ENCODE measurements at places on chromosomes 1 and 21.

- DNase-seq: no peak
These were observed 219.0 kb upstream of the HOOK1 start for GRCh38 chr1:59595774-59596173.

- DNase-seq: no peak
These were observed 709 bp downstream of the NECTIN4 start for GRCh38 chr1:161088587-161089110.

DNA sequence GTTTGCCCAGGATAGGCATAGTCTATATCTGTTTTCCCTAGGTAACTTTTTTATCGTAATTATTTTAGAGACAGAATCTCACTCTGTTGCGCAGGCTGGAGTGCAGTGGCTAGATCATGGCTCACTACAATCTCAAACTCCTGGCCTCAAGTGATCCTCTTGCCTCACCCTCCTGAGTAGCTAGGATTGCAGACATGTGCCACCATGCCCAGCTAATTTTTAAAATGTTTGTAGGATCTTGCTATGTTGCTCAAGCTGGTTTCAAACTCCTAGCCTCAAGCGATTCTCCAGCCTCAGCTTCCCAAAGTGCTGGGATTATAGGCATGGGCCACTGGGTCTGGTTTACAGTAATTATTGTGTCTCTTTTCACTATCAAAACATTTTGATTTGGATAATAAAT is 58.6 kb upstream of the SOX13 start:
- no peak for DNase-seq

- DNase-seq: no peak
These were observed 16.4 kb downstream of the ATP1A2 start for GRCh38 chr1:160131803-160132565.

- DNase-seq: no peak
These were observed 774 bp upstream of the ABL2 start for GRCh38 chr1:179230251-179230650.

- DNase-seq: no peak
These were observed 68.7 kb downstream of the DENND1B start for GRCh38 chr1:197706601-197707000.

DNA sequence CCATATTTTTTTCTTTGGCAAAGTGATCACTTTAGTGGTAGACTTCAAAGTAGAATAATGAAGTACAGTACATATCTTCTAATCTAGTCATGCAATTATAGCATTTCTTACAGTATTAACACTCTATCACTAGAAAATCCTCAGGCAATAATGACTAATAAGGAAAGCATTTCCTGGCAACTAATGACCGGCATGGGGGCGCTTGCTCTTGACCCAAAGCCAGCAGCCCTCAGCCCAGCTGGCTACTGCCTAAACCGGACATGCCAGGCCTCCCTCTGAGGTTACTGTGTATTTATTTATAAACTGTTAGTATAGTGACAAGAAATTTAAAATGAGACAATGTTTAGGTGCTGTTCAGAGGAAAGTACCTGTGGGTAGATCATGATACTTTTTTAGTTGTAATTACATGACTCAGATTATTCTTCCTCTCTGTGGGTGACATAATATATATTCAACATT is 633.8 kb downstream of the PTPRC start:
- DNase-seq: no peak

GRCh38 chr21:33848249-33848953 is 67.2 kb downstream of the ATP5PO start:
- no peak for DNase-seq

GRCh38 chr1:213201380-213202155 is 150.5 kb downstream of the RPS6KC1 start:
- no peak for DNase-seq

DNA sequence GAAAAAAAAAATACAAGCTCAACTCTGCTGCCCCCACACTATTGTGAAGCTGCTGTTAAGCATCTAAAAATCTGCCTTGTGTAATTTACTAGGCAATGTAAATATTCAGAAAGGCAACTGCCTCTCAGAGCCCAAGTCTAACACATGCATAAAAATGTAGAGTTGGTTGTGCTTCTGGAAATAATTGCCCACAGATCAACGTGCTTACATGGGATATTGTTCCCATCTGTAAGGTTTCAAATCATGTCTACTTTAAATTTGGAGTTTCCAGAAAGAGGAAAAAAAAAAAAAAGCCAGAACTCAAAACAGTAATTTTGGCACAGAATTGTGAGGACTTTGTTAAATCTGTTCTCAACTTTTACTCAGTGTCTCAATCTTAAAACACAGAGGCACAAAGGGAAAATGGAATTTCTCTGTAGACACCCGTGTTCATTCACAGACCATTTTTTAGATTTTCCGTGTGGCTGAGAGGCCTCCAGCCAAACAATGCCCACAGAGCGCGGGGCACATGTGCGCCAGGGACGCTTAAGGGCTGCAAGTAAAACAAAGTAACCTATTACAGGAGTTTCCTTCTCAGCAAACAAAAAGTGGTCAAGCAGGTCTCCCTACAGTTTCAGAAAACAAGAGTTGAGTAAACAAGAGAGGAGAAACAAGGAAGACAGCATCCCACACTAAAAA is 115.5 kb downstream of the RERE start:
- DNase-seq: no peak

- DNase-seq: no peak
These were observed 120.2 kb downstream of the ETS2 start for GRCh38 chr21:38925923-38926322.

GRCh38 chr1:173410133-173410793 is 66.9 kb upstream of the PRDX6 start:
- no peak for DNase-seq

DNA sequence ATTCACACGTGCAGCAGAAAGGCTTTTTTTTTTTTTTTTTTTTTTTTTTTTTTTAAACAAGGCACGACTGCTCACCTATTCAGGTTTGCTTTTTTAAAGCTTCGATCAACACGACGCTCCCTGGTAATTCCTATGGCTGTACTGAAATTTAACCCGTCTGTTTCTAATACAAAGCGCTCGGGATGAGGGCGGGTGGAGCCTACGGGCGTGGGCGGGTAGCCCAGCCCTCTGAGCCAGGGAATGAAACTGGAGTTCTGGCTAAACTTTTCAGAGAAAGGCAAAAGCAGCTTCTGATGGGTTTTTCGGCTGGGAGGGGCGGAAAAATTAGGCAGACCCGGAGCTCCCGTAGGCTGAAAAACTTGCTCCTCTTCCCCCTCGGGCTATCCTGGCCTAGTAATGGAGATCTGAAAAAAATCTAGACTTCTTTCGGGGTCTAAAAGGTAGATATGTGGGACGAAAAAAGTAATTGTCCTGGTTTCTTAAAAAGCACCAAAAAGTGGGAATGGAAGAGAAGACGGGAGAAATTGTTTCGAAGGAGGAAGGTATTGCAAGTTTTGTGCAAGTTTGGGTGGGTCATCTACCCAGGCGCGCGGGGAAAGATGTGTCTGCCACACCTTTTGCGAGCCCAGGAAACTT is 7.4 kb downstream of the NR5A2 start:
- DNase-seq: no peak

GRCh38 chr1:18583326-18583941 is 47.2 kb upstream of the PAX7 start:
- no peak for DNase-seq

GRCh38 chr21:34534522-34534921 is 22.5 kb upstream of the KCNE1 start:
- DNase-seq: no peak

GRCh38 chr1:71948561-71948960 is 333.8 kb downstream of the NEGR1 start:
- no peak for DNase-seq

GRCh38 chr21:45748593-45748992 is 105.1 kb downstream of the PCBP3 start:
- DNase-seq: no peak

DNA sequence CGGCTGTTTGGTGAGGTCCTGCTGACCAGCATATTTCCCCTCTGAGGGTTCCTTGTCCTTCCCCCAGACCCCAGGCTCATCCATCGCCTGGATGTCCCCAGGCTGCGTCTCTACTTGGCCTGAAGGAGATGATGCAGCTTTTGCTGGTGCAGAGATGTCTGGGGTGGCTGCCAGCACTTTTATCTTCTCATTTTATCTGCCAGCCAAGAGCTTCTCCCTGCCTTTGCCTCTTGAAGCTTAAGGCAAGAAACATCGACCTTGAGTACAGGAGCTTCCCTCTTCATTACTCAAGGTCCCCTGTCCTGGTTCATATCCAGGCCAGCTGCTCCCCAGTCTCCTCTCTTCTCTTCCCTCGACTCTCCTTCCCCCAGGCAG is 9.2 kb upstream of the H6PD start:
- no peak for DNase-seq

- DNase-seq: no peak
These were observed 7.4 kb upstream of the B3GALNT2 start for GRCh38 chr1:235511470-235512240.

GRCh38 chr21:44405091-44405947 is 50.0 kb upstream of the LRRC3 start:
- DNase-seq: no peak

DNA sequence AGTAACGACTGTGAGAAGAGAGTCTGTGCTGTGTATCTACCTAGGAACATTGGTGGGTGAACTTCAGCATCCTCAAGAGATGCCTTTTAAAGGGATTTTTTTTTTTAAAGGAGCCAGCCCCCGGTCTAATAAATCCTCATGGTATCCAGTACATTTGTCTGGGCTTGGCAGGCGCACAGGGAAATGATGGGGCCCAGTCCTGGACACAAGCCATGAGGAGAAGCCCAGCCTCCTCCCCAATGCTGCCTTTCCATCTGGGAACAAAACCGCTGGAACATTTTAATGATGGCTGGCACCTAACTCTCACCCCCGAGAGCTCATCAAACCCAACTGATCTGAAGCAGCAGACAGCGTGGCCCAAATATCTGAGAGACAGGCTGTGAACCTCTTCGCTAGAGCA is 64.2 kb downstream of the ACOT7 start:
- DNase-seq: no peak
